ENCODE measurements at places on chromosomes 11 and 22.
A peak's percentile ranks its signal among the peaks of the same experiment; 100 is the strongest.

DNA sequence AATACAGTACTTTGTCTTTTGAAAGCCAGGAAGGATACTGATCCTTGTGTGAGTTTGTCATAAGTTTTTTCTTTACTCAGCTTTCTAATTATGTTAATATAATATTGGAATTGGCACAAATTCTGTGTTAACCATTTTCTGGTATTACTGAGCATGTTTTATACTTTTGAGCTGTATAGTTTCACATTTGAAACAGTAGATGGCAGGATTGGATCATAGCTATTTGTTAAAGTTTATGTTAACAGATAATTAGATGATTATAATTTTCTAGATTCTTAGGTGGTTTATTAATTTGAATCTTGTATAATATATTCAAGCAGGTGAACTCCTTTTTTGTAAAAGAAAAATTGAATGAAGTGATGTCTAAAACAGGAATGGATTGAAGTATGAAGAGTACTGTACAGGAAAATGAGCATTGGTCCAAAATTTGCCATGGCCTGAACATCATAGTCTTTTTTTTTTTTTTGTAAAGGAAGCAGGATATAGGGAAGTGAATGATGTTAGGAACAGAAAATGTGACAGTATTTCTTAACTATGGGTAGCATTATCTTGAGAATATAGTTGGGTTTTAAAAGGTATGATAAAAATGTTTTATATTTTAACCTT, 102.0 kb downstream of the CYP2R1 start:
- no peak for DNase-seq

- DNase-seq, result no peak
Measured at GRCh38 chr11:73426219-73426850, 50.1 kb downstream of the RELT start.

GRCh38 chr22:30212363-30212995, 34.1 kb downstream of the LIF start:
- DNase-seq, result peak; percentile 81

- DNase-seq, result no peak
Measured at GRCh38 chr11:122094836-122095235, 21.2 kb downstream of the BLID start.

- no peak for DNase-seq
Measured at GRCh38 chr11:75505916-75506692, 19.6 kb downstream of the GDPD5 start.

GRCh38 chr11:10857459-10857708, 469 bp downstream of the ZBED5 start:
- DNase-seq, result peak; percentile 62

GRCh38 chr11:73330569-73331093, 22.6 kb downstream of the ARHGEF17 start:
- no peak for DNase-seq

DNA sequence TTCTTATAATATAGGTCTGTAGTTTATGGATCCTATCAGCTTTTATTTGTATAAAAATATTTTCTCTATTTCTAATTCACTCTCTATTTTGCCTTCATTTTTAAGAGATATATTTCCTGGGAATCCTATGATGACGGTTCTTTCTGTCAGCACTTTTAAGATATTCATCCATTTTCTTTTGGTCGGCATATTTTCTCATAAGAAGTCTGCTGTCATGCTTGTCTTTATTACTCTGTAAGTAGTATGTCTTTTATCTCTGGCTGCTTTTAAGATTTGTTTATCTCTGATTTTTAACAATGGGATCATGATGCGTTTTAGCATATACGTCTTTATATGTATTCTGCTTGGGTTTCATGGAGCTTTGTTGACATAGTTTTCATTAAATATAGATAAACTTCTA, 175.5 kb downstream of the SNX19 start:
- no peak for DNase-seq

- DNase-seq, result no peak
Measured at GRCh38 chr22:49613511-49614270, 214.0 kb downstream of the BRD1 start.

- DNase-seq, result no peak
Measured at GRCh38 chr11:85531191-85531897, 95.8 kb downstream of the DLG2 start.

- DNase-seq, result no peak
Measured at GRCh38 chr11:34145073-34145472, 39.6 kb downstream of the NAT10 start.

DNA sequence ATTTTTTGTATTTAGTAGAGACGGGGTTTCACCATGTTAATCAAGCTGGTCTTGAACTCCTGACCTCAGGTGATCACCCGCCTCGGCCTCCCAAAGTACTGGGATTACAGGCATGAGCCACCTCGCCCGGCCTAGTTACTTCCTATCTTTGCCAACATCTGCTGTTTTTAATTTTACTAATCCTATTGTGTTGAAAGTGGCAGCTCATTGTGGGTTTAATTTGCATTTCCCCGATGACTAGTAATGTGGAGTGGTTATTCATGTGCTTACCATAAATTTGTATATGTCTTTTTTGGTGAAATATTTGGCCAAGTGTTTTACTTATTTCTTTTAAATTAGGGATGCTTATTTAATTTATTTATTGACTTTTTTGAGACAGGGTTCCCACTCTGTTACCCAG, 74.2 kb upstream of the SLC25A18 start:
- no peak for DNase-seq

GRCh38 chr22:24496661-24497060, 1.5 kb downstream of the UPB1 start:
- DNase-seq, result no peak

- peak; percentile 64 for DNase-seq
Measured at GRCh38 chr22:26471522-26471921, 12.1 kb downstream of the HPS4 start.

- DNase-seq, result no peak
Measured at GRCh38 chr11:19738124-19738523, 25.5 kb downstream of the NAV2 start.

- no peak for DNase-seq
Measured at GRCh38 chr11:122213171-122213570, 97.2 kb upstream of the BLID start.

DNA sequence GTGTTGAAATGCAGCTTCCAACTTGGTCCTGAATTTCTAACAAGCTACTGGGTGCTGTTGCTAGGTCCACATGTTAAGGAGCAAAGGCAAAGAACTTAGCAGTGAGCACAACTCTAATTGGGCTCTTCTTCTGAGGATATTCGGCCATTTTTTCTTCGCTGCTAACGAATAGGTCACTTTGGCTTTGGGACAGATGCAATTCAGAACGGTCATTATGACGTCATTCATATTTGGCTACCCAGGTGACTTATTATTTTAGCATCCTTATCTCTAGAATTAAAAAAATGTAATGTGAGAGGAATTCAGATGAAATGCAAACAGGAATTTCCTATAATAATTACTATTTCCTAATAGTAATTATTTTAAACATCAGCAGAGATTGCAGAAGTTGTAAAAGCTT, 13.9 kb downstream of the TMA7B start:
- no peak for DNase-seq

- no peak for DNase-seq
Measured at GRCh38 chr11:39932966-39933365, 1526.5 kb downstream of the LRRC4C start.

DNA sequence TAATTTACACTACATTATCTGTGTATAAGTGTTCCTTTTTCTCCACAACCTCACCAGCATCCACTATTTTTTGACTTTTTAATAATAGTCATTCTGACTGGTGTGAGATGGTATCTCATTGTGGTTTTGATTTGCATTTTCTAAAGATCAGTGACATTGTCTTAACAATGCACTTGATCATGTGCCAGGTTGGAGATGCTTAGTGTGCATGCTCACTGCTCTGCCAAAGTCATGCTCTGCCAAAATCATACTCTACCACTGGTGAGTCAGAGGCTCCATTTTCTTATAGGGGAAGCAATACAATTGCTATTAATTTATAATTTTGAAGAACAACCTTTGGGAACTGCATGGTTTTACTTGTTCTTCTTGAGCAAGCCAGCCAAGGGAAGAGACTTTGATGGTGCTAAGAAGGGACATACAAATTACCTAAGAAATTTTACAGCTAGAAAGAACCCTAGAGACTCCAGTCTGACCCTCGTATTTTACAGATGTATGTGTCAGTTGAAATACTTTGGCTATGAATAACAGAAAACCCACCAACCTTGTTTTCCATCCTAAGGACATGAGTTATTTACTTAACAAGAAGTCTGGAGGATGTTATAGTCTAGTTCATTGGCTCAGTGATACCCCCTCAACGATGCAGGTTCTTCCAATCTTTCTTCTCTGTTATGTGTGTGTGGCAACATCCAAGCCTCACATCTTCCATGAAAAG, 368.9 kb downstream of the DDX10 start:
- DNase-seq, result no peak

GRCh38 chr22:28348613-28349609, 330.7 kb downstream of the TTC28 start:
- no peak for DNase-seq

DNA sequence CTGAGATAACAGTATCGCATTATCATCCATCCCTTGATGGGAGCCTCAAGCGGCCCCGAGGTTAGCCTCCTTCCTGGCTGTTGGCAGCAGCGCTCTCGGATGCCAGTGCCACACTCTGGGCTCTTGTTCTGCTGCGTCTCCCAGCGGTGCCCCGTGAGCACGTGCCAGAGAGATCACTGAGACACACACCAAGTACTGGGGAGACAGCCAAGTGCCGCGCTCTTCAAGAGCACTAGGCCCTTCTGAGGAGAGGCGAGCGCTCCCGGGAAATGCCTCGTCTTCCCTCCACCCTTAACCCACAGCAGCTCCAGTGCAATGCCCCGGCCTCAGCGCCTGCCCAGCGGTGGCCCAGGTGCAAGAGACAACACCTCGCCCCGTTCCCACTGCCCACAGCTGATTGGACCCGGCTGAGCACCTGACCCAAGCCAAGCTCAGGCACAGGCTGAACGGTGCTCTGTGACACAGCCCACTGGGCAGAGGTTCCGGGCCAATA, 248.3 kb upstream of the NARS2 start:
- DNase-seq, result no peak

- no peak for DNase-seq
Measured at GRCh38 chr11:132114743-132115142, 744.3 kb downstream of the NTM start.

DNA sequence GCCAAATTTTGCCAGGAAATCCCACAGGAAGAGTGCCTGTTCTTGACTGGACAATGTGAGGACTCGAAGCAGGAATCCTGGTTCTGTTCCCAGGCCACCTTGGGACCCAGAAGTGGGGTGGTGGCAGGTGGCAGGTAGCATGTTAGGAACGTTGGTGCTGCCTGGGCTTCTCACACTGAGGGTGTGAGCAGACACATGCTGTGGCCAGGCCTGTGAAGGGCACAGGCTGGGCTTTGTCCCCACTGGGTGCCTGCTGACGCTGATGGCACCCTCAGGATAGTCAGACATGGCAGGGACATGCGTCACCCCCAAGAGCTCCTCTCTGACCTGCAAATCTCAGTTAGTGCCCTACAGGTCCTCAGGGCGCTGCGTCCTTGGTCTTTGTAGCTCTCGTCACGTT, 21.1 kb upstream of the NECTIN1 start:
- no peak for DNase-seq

DNA sequence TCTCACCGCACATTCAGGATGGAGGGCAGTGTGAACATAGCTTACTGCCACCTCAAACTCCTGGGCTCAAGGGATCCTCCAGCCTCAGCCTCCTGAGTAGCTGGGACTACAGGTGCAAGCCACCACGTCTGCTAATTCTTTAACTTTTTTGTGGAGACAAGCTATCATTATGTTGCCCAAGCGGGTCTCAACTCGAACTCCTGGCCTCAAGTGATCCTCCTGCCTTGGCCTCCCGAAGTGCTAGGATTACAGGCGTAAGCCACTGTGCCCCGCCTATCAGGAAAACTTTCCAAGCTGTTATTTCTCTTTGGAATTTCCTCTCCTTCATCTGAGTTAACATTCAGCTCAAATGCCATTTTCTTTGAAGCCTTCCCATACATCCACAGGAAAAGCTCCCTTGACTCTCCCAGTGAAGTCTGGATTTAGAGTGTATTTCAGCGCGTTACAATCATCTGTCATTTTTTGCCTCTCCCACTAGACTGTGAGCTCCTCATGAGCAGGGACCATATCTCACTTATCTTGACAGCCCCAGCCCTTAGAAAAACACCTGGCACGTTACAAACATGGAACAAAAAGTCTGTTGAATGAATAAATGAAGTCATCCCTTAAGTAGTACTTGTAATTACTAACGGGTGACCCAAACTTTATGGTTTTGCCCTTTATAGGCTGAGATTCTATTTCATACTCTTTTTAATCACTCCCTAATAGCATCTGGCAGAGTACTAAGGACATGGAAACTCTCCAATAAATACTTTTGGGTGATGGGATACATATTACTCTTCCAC, 2.2 kb downstream of the MRTFA start:
- peak; percentile 22 for DNase-seq

DNA sequence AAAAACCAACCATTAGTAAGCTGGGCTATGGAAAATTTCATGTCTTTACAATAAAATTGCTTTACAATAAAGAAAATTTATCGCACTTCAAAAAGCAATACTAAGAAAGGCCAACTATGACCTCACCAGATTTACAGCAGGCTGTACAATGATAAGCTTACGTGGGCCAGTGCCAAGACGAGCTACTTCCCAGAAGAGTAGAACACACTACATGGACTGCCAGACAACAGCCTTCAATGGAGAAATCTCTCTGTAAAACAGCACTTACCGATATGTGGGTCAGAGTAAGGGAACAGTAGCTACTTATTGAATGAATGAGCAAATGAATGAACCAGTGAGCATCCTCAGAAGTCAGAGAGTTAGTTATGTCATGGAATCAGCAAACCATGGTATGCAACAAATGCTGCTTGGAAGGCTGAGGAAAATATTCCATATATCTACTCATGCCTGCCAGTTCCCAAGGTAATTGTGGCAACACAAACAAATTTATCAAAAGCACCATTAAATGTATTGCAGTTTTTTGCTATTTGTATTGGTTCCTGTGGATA, 74.4 kb downstream of the SLC36A4 start:
- no peak for DNase-seq

DNA sequence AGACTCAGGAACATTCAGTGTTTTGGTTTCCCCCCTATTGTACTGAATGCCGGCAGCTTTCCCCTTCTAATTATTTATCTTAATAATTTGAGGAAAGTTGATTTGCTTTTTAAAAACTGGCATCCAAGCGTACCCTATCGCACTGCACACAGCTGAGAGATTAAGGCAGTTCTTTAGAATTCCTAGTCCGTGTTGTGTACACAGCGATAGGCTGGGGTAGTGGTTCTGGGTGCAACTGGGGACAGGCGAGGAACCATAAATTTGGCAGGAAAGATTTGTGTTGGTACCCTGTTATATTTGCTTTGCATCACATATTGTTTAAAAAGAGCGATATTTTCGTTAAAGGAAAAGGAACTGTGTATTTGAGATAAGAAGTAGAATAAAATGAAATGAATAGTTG, 39.2 kb downstream of the PTPRJ start:
- no peak for DNase-seq

DNA sequence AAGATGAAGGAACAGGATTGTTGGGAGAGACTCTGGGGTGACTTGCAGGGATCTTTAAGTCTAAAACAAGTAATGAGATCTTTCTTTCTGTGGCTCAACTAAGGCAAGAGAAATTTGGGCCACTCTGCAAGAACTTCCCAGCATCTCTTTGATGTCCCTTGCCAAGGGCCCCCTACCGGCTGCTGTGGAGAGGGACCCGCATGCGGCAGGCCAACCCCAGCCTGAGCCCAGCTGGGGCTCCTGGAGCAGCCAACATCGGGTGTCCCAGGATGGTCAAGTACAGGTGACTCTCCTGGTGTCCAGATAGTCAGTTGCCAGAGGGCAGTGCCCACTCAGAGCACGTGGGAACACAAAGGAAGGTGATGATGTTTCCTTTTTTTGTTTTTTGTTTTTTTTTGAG, 363.2 kb downstream of the TBC1D22A start:
- DNase-seq, result no peak

Data from ureter (tissue), 1 donor.